ENCODE measurements at places on chromosomes 7 and 10. TPM values are rescaled to one million over a fixed set of nuclear protein-coding genes. Genes with fewer than 3 reads are reported as not detected.

DNA sequence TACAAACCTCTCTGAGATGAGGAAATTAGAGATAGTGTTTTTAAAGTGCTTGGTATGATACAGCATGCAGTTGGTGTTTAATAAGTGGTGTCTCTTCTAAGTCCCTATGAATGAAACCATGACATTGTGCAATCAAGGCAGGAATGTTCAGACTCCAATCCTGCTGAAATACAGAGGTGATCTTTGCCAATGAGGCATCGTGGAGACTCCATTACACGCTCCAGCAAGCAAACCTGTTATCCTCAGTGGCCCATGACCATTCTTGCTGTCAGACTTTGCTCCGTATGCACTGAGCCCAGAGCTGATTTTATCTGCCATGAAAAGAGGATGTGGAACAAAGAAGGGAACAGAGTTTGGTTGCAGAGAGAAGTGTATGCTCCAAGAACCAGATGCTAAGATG is 47.3 kb downstream of the CDHR3 start:
- peaks cover 2% of the 10 kb centered on the region for H3K27me3 ChIP-seq
- H3K4me1 ChIP-seq = peaks cover 24% of the 10 kb centered on the region
- no peak for DNase-seq
- H3K27ac ChIP-seq = no peak overlapping the region

- peaks cover 80% of the 10 kb centered on the region for H3K27me3 ChIP-seq
- H3K4me3 ChIP-seq = peak overlapping the region; percentile 23
- peaks cover 57% of the 10 kb centered on the region for H3K4me1 ChIP-seq
- no peak for DNase-seq
- no peaks in the 10 kb centered on the region for H3K36me3 ChIP-seq
Measured at GRCh38 chr7:101172005-101172853, 6.9 kb upstream of the VGF start.

GRCh38 chr10:86851328-86852207 is 95.1 kb downstream of the BMPR1A start:
- H3K27me3 ChIP-seq = no peaks in the 10 kb centered on the region
- H3K4me1 ChIP-seq = no peaks in the 10 kb centered on the region
- peaks cover 14% of the 10 kb centered on the region for H3K36me3 ChIP-seq
- no peak overlapping the region for H3K4me3 ChIP-seq

DNA sequence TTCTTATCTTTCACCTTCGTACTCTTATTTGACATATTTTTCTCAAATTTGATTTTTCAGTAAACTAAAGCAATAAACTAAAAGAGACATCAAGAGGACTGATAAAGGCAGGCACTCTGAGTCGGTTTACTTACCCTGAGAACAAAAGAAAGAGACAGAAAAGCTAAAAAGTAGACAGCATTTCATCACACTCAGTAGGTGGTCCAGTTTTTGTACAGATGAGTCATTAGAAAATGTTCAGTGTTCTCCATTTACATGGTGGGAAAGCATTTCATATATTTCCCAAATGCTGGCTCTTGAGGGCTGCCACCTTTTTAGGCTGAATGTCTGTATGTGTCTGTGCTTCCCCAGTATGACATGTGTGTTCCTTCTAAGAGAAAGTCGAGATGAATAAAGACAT is 52.7 kb downstream of the NHLRC2 start:
- no peak overlapping the region for H3K27ac ChIP-seq
- no peaks in the 10 kb centered on the region for H3K4me1 ChIP-seq
- DNase-seq = no peak
- H3K27me3 ChIP-seq = no peaks in the 10 kb centered on the region
- no peak overlapping the region for H3K4me3 ChIP-seq

DNA sequence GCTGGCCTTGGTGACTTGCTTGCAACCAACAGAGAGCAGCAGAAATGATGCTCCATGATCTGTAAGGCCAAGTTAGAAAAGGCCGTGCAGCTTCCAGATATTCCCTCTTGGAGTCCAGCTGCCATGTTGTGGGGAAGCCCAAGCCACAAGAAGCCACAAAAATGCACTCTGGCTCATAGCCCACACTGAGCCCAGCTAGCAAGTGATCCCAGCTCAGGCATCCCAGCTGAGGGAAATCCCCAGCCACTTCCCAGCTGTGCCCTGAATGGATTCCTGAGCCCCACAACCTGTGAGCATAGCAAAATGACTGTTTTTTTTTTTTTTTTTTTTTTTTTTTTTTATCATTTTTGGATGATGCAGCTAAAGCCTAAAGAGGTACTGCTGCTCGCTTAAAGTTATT is 11.1 kb upstream of the SDK1 start:
- no peak overlapping the region for H3K4me3 ChIP-seq
- no peak for DNase-seq
- no peak overlapping the region for H3K27ac ChIP-seq
- peaks cover 19% of the 10 kb centered on the region for H3K27me3 ChIP-seq

GRCh38 chr7:152121432-152121831 is 96.0 kb downstream of the GALNT11 start:
- peaks cover 68% of the 10 kb centered on the region for H3K36me3 ChIP-seq
- no peak for DNase-seq
- peaks cover 13% of the 10 kb centered on the region for H3K4me1 ChIP-seq
- H3K4me3 ChIP-seq = no peak overlapping the region
- H3K27me3 ChIP-seq = no peaks in the 10 kb centered on the region

GRCh38 chr7:100799037-100799896 is 28.1 kb downstream of the EPHB4 start:
- H3K27me3 ChIP-seq = peaks cover 5% of the 10 kb centered on the region
- H3K4me1 ChIP-seq = peaks cover 2% of the 10 kb centered on the region
- H3K36me3 ChIP-seq = no peaks in the 10 kb centered on the region
- DNase-seq = peak; percentile 69

DNA sequence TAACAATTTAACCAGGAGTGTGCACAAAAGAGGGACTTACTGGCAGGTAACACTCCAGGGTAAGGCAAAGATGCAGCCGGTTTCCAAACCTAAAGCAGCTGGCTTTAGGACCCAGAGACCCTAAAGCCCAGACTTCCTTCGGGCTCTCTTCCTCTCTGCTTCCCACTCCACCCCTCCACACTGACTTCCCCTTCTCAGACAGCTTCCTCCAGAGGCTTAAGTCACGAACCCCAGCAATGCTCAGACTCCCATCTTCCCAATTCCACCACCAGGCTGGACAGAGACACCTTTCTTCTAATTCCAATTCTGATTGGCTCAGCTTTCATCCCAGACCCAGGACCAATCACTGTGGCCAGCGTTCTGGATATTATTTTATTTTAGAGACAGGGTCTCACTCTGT is 24.8 kb downstream of the STYXL1 start:
- no peaks in the 10 kb centered on the region for H3K27me3 ChIP-seq
- DNase-seq = no peak
- peaks cover 11% of the 10 kb centered on the region for H3K4me1 ChIP-seq
- no peak overlapping the region for H3K4me3 ChIP-seq

DNA sequence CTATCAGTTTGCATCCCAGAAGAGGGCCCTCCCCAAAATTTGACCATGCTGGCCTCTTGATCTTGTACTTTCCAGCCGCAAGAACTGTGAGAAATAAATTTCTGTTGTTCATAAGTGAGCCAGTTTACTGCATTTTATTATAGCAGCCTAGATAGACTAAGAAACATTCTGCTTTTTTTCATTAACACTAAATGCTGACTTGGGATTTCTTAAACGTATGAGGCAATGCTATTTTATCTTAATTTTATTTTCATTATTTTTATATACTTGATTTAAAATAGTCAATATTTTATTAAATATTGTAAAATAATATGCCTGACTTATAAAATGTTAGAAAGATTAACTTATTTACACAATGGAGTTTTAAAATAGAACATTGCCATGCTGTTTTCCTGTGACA is 341.8 kb upstream of the CNTNAP2 start:
- H3K4me3 ChIP-seq = no peak overlapping the region
- no peaks in the 10 kb centered on the region for H3K27me3 ChIP-seq
- no peaks in the 10 kb centered on the region for H3K36me3 ChIP-seq
- no peaks in the 10 kb centered on the region for H3K4me1 ChIP-seq
- no peak overlapping the region for H3K27ac ChIP-seq

DNA sequence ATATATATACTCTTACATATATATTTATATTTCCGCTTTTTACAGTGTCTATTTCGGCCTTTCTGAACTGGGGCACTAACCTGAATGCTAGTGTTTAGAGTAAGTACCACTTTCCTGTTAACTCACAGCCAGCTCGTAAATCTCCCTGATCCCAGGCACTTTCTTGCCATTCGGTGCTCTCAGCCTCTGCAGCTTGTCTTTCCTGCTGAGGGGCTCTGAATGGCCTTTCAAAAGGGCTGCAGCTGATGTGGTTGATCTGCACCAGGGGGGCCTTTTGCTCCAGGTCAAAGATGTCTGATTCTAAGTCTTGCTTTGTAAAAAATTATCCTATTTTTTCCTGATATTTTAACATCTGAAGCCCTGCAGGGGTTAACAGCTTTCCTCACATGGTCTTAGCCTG is 25.5 kb upstream of the HPS1 start:
- no peak for DNase-seq
- no peaks in the 10 kb centered on the region for H3K36me3 ChIP-seq
- H3K27me3 ChIP-seq = peaks cover 2% of the 10 kb centered on the region
- no peak overlapping the region for H3K4me3 ChIP-seq
- peaks cover 8% of the 10 kb centered on the region for H3K4me1 ChIP-seq

- H3K36me3 ChIP-seq = no peaks in the 10 kb centered on the region
- peaks cover 11% of the 10 kb centered on the region for H3K27me3 ChIP-seq
- no peak overlapping the region for H3K27ac ChIP-seq
- no peak for DNase-seq
- no peak overlapping the region for H3K4me3 ChIP-seq
Measured at GRCh38 chr10:75505840-75506506, 74.5 kb downstream of the LRMDA start.

DNA sequence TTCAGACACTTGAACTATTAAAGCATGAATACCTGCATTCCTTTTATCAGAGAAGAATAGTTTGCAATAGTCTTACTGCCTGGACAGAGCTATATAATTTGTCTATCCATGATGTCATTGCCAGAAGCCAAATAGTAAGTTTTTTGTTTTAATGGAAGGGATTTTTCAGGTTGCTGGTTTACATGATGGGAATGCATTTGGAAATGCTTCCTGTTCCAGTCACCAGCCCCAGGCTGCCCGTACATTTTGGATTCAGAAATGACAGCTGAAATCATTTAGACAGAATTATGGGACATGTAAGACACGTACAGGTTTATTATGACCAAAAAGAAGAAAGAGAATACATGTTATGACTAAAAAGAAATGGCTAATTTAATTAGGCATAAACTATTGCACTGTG is 293.1 kb downstream of the CDK14 start:
- no peaks in the 10 kb centered on the region for H3K4me1 ChIP-seq
- no peak for DNase-seq

GRCh38 chr7:136667584-136667983 is 200.9 kb upstream of the CHRM2 start:
- no peak overlapping the region for H3K4me3 ChIP-seq
- no peaks in the 10 kb centered on the region for H3K27me3 ChIP-seq
- H3K36me3 ChIP-seq = no peaks in the 10 kb centered on the region
- H3K4me1 ChIP-seq = no peaks in the 10 kb centered on the region
- no peak for DNase-seq

- peaks cover 4% of the 10 kb centered on the region for H3K27me3 ChIP-seq
- no peak for DNase-seq
- no peaks in the 10 kb centered on the region for H3K4me1 ChIP-seq
Measured at GRCh38 chr7:45662018-45662417, 87.8 kb downstream of the ADCY1 start.

GRCh38 chr10:56469482-56469881 is 108.4 kb upstream of the ZWINT start:
- no peak for DNase-seq
- H3K4me1 ChIP-seq = no peaks in the 10 kb centered on the region
- no peaks in the 10 kb centered on the region for H3K36me3 ChIP-seq

- H3K4me3 ChIP-seq = no peak overlapping the region
- no peak overlapping the region for H3K27ac ChIP-seq
- H3K4me1 ChIP-seq = no peaks in the 10 kb centered on the region
- DNase-seq = no peak
- H3K27me3 ChIP-seq = no peaks in the 10 kb centered on the region
- H3K36me3 ChIP-seq = no peaks in the 10 kb centered on the region
Measured at GRCh38 chr10:2541176-2541575, 526.2 kb upstream of the PFKP start.

The PPIF gene
- 94.0 TPM for total RNA-seq

The RNF133 gene
- not detected for total RNA-seq

The MLXIPL gene
- not detected for total RNA-seq

The PTPRN2 gene
- 0.51 TPM for total RNA-seq

The SFTPA1 gene
- not detected for total RNA-seq

The SRRM3 gene
- total RNA-seq = not detected

The ACTL6B gene
- total RNA-seq = not detected

The TFPI2 gene
- total RNA-seq = not detected

The SLC26A3 gene
- not detected for total RNA-seq

The CRHR2 gene
- total RNA-seq = 0.07 TPM

The CPEB3 gene
- 1.4 TPM for total RNA-seq

The FGL2 gene
- total RNA-seq = 0.65 TPM

The LRRC17 gene
- total RNA-seq = not detected

The SHTN1 gene
- total RNA-seq = 0.53 TPM

The PLAU gene
- 0.73 TPM for total RNA-seq

The SEMA3A gene
- total RNA-seq = 0.75 TPM

All from activated CD4-positive, alpha-beta memory T cell treated with anti-CD3 and anti-CD28 coated beads for 36 hours (primary cell).